ENCODE measurements at places on chromosomes 1 and 21.

DNA sequence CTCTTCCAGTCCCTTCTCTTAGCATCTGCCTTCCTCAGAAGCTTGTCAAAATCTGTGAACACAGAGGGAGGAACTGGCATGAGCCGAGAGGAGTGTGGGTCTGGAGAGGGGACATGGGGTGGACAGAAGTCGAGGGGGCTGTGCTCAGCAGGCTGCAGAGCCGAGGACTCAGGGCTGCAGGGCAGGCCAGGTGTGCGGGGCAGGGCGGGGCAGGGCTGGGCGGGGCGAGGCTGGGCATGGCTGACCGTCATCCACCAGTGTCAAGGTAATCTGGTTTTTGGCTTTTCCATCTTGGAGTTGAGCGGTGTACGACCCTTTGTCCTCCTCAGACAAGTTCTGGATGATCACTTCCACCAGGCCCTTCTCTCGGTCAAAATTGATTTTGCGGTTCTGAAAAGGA lies 44.0 kb downstream of the MYOM3 start:
- DNase-seq: no peak

DNA sequence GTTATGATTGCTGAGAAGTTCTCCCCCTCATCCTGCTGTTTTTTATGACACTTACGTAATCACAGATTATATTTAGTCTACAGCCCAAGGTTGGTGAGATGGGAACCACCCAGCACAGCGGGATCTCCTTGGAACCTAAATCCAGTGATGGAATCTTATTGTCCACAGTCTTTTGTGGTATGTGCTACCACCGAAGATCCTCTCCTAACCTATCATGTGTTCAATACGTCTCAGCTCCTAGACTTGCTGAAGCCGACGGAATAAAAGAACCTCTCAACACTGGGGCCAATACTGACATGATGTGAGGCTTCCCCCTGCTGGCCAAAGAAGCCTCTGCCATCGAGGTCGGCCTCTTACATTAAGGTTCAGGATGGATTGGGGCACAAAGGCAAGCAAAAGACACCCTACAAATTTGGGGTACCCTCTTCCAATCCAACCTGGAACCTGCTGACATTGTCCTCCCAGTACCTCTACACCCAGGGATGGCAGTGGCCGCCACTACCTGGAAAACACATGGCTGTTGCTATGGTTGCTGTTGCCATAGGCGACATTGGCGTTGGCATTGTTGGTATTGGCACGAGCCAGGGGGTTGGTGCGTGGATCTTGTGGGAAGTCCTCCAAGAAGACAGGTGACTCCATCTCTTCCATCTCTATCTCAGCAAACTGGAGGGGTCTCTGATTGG lies 19.4 kb upstream of the KIF21B start:
- peak; percentile 82 for DNase-seq

GRCh38 chr1:26828411-26828991 lies 2.0 kb downstream of the ZDHHC18 start:
- DNase-seq: no peak

DNA sequence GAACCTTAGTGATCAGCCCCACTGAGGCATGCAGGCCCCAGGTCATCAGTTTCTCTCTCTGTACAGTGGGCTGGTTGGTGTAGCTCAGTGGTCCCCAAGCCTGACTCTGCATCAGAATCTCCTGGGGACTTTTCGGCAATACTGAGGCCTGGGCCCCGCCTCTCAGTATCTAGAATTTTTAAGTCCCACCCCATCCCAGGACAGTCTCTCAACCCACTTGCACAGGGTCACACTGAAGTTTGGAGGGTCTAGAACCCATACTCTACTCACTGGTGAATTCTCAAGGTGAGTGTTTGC lies 216.4 kb downstream of the MATN1 start:
- DNase-seq: no peak
